ENCODE measurements at places on chromosomes 11 and 22. TPM values are rescaled to one million over a fixed set of nuclear protein-coding genes. Genes with fewer than 3 reads are reported as not detected.

MYBPC3 gene
- total RNA-seq, result 0.96 TPM

CTSF gene
- total RNA-seq, result 37.0 TPM

OR56A1 gene
- total RNA-seq, result not detected

NLRX1 gene
- total RNA-seq, result 17.7 TPM

RIC3 gene
- total RNA-seq, result 12.9 TPM

FOLR3 gene
- total RNA-seq, result 29.0 TPM

OR5A2 gene
- not detected for total RNA-seq

PRDX5 gene
- total RNA-seq, result 176 TPM

SNX32 gene
- not detected for total RNA-seq

FGF3 gene
- not detected for total RNA-seq

SLN gene
- total RNA-seq, result 1.0 TPM

KIF18A gene
- total RNA-seq, result 1.6 TPM

FOSL1 gene
- total RNA-seq, result 3.9 TPM

RPS3 gene
- total RNA-seq, result 1,778 TPM

TRIM29 gene
- total RNA-seq, result 3.4 TPM

YPEL4 gene
- 6.9 TPM for total RNA-seq

CDC42BPG gene
- total RNA-seq, result 20.9 TPM

GDPD4 gene
- total RNA-seq, result not detected

CCDC157 gene
- 2.7 TPM for total RNA-seq

HSD17B12 gene
- 99.8 TPM for total RNA-seq

SCGB1D2 gene
- not detected for total RNA-seq

FAR1 gene
- 59.7 TPM for total RNA-seq

ANO5 gene
- 5.9 TPM for total RNA-seq

CATSPER1 gene
- 3.4 TPM for total RNA-seq

OR4D5 gene
- total RNA-seq, result not detected

TRIM49 gene
- total RNA-seq, result not detected

LAMTOR1 gene
- total RNA-seq, result 100 TPM

A4GALT gene
- 25.7 TPM for total RNA-seq
